ENCODE measurements at places on chromosomes 5 and 9.

- DNase-seq: peak; percentile 1
Observed at GRCh38 chr5:28710360-28710759, 1672.0 kb upstream of the CDH9 start.

GRCh38 chr5:149731617-149732323, 1.7 kb downstream of the PPARGC1B start:
- peak; percentile 16 for DNase-seq

DNA sequence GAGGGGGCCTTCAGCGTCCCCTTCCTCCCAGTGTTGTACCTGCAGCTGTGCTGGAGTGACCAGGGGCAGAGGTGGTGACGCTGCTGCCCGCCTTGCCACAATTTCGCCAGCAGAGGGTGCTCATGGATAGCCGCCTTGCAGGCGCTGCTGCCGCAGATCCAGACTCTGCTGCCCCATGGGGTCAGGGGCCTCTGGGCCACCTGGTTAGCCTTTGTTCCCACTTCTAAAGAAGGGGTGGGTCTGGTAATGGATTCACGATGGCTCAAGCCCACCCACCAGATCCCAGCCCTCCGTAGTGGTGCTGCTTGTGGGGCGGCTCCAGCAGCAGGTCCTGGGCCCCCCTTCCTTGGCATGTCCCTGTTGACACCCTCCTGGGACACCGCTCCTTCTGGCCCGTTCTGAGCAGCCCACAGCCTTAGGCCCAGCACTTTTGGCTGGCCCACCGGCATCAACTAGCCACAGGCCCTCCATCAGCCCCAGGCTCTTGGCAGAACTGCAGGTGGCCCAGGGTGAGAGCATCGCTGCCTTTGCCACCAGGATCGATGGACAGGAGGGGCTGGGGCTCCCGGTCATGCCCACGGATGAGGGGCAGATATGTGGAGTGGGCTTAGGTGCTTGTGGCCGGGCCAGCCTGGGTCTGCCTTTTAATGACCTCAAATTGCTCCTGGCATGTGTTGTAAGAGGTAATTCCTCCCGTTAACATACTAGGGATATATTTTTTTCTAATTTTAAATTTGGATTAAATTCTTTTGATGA, 57.2 kb downstream of the COL5A1 start:
- no peak for DNase-seq

DNA sequence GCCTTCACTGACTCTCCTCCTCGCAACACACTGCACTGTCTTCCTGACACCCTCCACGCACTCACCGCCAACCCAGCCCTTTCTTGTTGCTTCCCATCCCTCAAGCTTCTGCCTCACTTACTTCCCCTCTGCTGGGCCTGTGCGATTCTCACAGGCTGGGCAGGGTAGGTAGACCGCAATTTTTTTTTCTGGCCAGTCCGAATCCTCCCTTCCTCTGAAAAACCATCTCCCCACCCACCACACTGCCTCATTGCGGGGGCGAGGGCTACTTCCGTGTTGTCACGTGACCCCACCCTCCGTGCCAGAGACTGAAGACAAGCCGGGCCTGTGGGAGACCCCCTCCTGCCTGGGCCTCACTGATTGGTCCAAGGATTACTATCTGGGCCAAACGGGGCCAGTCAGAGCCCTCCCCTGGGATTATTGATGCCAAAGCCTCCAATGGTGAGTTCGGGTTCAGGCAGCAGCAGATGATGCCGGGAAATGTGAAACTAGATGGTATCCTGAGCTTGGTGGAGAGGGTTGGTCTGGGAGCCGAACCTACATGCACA, 73.1 kb downstream of the STK10 start:
- DNase-seq: no peak

DNA sequence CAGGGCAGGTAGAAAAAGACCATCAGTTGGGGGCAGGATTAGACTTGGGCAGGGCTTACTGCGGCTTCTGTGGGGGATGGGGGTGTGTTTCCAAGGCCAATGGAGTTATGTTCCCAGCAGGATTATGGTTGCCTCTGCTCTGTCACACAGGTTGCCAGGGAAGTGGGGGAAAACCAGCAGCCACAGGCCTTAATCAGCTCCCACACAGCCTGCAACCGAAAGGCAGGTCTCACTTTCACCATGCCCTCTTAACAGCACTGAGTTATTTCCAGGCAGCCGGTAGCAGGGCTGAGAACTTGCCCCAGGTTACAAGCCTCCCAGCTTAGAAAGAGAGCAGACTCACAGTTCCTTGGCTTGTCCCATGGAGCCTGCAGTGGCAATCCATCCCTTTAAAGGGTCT, 205.5 kb downstream of the FGF10 start:
- DNase-seq: no peak

GRCh38 chr9:79007701-79008483, 563.9 kb upstream of the TLE4 start:
- DNase-seq: no peak

DNA sequence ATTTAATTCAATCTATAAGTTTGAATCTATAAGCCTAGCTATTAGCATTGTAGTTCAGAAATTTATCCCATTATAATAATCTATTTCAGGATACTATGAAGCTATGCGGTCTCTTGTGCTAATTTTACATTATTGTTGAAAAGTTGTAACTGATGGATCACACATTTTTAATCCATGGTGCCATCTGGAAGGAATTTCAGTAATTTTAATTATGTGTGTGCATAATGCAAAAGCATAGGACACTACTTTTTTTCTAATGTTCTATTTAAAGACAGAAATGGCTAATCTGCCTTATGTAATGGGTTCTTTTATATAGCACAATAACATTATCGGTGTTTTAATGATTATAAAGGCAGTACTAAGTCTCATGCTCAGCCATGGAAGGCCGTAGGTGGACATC, 90.6 kb downstream of the HOMER1 start:
- DNase-seq: no peak

- no peak for DNase-seq
Observed at GRCh38 chr9:108519437-108519836, 336.3 kb downstream of the ACTL7B start.

- no peak for DNase-seq
Observed at GRCh38 chr5:173762045-173762444, 126.1 kb upstream of the CPEB4 start.

Data from NCI-H526 (cell line).